ENCODE measurements at places on chromosomes 6 and 20.

DNA sequence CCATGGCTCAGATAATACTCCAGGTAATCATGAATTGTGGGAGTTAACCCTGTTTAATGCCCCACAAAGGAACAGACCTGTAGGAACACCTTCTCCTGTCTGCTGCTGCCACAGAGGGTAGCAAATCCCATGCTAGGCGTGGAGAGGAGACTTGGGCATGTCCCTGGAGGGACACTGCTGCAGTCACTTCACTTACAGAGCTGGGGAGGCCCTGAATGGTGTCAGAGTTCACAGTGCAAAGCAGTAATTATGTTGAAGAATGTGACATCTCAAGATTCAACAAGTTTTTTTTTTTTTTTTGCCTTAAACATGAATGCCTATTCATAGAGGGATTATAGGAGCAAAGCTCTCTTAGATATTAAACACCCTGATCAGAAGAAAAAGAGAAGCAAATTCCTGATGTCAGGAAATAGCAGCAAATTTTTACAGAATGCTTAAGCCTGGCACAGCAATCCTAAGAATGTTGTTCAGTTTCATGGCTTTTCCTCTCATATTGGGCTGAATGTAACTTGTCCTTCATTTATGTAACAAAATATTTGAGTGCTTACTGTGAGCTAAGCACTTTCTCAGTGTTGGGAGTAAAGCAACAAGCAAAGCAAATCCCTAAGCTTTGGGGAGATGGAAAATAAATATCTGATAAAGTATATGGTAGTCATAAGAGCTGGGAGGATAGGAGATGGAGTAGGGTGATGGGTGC lies 45.0 kb downstream of the CARMIL1 start:
- DNase-seq = no peak

GRCh38 chr6:30836431-30836866 lies 47.9 kb upstream of the DDR1 start:
- no peak for DNase-seq

- no peak for DNase-seq
Observed at GRCh38 chr6:36934901-36935300, 19.6 kb upstream of the PI16 start.

GRCh38 chr6:118748311-118749062 lies 97.1 kb upstream of the CEP85L start:
- no peak for DNase-seq

- no peak for DNase-seq
Observed at GRCh38 chr6:15894973-15895725, 232.3 kb upstream of the DTNBP1 start.

DNA sequence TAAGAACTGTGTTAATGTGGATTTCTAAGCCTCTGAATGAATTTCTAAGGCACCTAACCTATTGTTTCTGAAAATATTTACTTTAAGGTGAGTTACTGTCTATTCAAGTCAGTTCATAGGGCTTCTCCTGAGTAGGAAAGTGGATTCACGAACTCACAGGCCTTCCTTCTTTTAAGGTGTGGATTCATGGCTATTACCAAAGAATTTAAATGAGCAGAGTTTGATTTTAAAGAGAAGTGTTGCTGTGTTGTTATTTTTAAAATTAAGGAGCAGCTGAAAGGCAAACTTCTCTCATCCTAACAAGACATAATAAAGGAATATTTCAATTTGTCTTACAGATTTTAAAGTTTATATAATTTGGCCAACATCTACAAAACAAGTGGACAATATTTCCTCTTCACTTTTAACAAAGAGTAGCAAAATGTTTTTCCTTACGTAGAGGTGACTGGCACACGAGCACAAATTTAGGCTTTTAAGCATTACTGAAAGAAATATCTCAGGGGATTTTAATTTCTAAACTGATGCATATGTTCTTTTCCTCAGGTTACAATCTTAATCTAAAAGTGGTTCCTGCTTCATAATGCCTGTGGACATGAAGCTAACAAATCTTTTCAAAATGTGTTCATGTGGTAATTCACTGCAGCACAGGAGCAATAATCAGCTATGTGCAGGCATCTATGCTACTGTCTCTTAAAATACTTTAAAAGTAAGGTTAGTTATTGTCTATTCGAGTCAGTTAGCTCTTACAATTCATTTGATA lies 602 bp upstream of the TSPYL4 start:
- DNase-seq = no peak

DNA sequence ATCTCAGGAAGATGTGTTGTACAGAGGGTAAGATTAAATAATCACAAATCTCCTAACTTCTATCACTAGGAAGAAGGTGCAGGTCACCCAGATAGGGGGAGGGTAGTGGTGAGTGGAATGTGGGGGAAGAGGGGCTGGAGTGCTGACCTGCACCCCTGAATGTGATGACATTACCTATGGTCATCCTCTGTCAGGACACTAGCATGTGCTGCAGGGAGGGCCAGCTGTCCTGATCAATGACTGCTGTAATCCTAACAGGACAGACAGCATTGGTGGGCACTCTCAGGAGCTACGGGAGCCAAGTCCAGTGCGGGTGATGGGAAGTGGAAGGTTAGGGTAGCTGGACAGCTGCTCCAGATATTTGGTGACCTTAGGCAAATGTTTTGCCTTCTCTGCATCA lies 45.2 kb upstream of the CST5 start:
- DNase-seq = no peak

- no peak for DNase-seq
Observed at GRCh38 chr20:41580350-41580749, 37.8 kb downstream of the CHD6 start.

DNA sequence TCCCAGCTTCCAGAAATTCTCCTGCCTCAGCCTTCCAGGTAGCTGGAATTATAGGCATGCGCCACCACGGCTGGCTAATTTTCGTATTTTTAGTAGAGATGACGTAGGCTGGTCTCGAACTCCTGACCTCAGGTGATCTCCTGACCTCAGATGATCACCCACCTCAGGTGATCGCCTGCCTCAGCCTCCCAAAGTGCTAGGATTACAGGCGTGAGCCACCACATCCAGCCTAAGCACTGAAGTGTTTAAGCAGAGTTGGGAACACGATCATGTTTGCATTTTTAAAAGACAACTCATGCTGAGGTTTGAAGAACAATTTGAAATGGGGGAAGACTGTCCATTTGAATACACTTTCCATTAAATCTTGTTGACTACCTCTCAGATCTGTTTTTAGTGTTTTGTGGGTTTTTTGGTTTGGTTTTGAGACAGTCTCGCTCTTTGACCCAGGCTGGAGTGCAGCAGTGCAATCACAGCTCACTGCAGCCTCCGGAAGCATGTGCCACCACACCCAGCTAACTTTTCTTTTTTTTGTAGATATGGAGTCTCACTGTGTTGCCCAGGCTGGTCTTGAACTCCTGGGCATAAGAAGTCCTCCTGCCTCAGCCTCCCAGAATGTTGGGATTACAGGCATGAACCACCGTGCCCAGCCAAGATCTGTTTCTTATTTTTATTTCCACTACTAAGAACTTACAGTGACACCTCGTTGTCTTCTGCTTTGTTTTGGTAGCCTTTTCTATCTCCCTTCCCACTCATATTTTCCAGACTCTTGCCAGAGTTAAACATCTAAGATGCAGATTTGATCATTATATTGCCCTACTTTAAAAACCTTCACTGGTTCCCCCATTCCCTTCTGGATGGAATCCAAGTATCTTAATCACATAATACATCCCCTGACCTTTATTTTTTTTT lies 5.5 kb downstream of the CASP8AP2 start:
- DNase-seq = no peak

- no peak for DNase-seq
Observed at GRCh38 chr20:39302312-39302711, 340.2 kb downstream of the DHX35 start.

DNA sequence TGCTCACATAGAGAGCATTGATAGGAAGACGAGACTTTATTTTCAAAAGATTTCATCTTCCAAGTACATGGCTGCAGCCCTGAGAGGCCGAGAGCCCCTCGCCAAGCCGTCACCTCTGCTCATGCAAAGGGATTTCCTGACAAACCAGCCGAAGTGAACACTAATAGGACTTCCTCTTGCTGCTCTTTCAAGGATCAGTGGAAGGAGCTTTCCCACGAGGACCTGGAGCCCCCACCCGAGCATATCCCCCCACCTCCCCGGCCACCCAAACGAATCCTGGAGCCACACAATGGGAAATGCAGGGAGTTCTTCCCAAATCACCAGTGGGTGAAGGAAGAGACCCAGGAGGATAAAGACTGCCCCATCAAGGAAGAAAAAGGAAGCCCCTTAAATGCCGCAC lies 69.3 kb downstream of the PTPN1 start:
- no peak for DNase-seq

DNA sequence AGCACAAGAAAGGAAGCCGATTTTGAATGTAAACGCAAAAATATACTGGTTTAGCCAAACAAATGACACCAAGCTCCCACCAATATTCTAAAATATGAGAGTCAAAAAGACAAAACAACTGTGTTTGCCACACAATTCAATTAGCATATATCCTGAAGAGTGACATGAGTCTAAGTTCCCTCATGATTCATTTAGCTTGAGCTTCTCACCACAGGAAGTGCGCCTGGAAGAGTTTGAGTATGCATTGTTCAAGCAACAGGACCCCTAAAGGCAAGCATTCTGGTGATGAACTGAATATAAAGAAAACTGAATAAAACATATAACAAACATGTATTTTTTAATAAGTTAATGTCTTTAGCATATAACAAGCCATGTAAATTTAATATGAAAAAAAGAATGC lies 115.2 kb upstream of the RUNX2 start:
- DNase-seq = no peak

DNA sequence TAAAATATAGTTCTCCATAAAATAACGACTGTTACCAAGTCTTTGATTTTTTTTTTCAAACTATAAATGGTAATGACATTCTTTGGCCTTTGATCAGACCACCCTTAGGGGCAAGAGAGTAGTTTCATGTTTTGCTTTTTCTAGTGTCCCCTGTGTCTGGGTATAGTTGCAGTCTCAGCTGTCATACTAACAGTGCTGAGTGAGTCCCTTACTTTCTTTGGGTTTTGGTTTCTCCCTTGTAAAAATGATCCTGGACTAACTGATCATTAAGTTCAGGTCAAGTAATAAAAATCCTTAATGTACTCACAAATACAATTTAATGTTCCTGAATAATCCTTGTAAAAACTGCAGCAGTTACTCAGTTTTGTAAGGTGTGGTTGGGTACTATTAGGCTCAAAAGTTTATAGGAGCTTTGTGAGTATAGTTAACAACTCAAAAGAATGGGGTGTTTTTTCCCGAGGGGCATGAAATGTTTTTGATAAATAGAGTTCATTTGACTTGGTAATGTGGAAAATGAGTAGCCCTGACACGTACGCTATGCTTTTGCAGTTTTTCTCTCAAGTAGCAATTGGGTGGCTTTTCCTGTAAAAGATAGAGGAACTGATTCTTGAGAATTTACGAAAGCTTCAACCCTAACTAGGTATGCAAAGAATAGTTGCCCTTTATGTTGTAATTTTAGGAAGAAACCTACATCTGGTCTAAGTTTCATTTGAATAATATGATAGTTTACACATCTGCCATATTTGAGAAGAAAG lies 6.2 kb downstream of the PTPN1 start:
- no peak for DNase-seq

- no peak for DNase-seq
Observed at GRCh38 chr6:90370493-90370959, 73.9 kb upstream of the BACH2 start.

- DNase-seq = no peak
Observed at GRCh38 chr6:87200469-87201175, 45.3 kb downstream of the ZNF292 start.

DNA sequence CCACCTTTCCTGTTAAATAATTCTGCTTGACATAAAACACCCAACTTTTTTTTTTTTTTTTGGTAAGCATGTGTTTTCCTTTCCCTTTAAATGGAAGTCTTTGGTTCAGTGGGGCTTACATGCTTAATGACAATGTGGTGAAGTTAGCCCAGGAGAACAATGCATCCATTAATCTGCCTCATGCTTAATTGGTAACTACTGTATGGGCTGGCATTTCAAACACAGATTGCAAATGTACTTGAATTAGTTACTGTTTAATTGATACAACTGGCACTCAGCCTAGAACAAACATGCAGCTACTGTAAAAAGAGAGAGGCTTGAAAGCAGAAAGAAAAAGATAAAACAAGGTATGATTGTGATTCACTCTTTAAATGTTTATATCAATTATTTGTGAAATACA lies 483.6 kb upstream of the NOX3 start:
- DNase-seq = no peak

DNA sequence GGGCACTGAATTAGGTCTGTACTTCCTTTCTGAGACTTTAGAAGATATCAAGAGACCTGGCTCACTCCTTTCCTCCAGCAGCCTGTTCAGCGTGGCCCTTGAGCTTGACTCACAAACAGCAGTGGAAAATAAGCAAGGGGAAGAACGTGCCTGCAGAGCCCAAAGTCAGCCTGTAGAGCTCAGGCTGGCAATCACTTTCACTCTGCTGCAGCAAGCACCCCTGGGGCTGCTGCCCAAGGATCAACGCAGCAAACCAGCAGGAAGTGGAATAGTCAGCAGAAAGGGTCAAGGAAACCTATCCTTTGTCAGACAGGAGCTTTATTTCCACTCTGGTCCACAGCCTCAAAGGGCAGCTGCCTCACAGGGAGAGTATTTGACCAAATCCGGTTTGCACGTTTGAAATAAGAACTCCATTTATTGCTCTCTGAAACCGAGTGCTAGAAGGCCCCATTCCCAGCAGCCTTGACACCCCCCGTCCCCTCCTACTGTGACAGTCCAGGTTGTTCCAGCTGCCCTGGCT lies 77.4 kb downstream of the PRDM1 start:
- no peak for DNase-seq

GRCh38 chr20:63129991-63130657 lies 85.8 kb downstream of the YTHDF1 start:
- no peak for DNase-seq

- no peak for DNase-seq
Observed at GRCh38 chr6:94862112-94862511, 715.2 kb upstream of the MANEA start.

DNA sequence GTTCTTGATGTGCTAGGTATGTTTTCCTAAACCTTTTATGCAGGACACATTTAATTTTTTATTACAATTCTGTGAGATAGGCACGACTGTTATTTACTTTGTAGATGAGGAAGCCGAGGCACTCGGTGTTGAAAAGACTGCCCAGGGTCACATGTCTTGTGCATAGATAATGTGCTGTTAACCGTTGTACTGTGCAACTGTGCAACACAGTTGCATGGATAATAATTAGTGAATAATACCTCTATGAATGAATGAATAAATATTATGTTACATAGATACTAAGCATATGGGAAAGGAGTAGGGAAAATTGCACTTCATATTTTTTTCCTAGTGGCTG lies 60.3 kb upstream of the DEK start:
- no peak for DNase-seq

DNA sequence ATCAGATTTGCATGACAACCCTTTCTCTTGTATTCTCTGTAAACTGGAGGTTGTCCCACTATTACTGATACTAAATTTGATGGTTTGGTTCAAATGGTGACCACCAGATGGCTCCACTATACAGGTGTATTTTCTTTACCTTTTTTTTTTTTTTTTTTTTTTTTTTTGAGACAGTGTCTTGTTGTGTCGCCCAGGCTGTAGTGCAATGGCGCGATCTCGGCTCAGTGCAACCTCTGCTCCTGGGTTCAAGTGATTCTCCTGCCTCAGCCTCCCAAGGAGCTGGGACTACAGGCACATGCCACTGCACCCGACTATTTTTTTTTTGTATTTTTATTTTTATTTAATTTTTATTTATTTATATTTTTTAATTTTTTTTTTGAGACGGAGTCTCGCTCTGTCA lies 6.6 kb upstream of the WTAP start:
- peak; percentile 25 for DNase-seq

All from stimulated activated CD4-positive, alpha-beta T cell treated with anti-CD3 and anti-CD28 coated beads, Interleukin-2, amount 100 ng/mL, for 48 hours (primary cell).